Heart left ventricle (tissue), 16 donors: ENCODE measurements at places on chromosomes 3 and 15. TPM values are rescaled to one million over a fixed set of nuclear protein-coding genes. Genes with fewer than 3 reads are reported as not detected.

Gene ANKUB1
- total RNA-seq, result not detected

Gene OSBPL10
- 3.9 TPM for total RNA-seq

- no peak overlapping the region for H3K4me3 ChIP-seq
- no peak for DNase-seq
- peaks cover 42% of the 10 kb centered on the region for H3K36me3 ChIP-seq
- peak overlapping the region; percentile 58 for H3K27ac ChIP-seq
- H3K4me1 ChIP-seq, result peaks cover 79% of the 10 kb centered on the region
- no peaks in the 10 kb centered on the region for H3K27me3 ChIP-seq
These were observed 49.5 kb downstream of the CCDC12 start for GRCh38 chr3:46926871-46927717.

DNA sequence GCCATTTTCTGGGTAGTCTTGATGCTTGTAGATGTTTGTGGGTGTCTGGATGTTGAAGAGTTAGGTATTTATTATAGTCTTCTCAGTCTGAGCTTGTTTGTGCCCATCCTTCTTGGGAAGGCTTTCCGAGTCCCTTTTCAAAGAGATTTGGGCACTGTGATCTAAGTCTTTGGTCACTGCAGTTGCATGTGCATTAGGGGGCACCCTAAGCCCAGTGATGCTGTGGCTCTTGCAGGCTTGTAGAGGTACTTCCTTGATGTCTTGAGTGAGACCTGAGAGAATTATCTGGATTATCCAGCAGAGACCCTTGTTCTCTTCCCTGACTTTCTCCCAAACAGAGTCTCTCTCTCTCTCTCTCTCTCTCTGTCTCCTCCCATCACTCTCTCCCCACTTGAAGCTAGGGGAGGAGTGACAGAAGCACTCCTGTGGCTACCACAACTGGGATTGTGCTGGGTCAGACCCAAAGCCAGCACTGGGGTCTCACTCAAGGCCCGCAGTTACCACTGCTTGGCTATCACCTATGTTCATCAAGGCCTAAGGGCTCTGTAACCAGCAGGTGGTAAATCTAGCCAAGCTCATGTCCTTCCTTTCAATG is 68.5 kb downstream of the TMCO5A start:
- H3K27me3 ChIP-seq, result no peaks in the 10 kb centered on the region
- DNase-seq, result peak; percentile 65

DNA sequence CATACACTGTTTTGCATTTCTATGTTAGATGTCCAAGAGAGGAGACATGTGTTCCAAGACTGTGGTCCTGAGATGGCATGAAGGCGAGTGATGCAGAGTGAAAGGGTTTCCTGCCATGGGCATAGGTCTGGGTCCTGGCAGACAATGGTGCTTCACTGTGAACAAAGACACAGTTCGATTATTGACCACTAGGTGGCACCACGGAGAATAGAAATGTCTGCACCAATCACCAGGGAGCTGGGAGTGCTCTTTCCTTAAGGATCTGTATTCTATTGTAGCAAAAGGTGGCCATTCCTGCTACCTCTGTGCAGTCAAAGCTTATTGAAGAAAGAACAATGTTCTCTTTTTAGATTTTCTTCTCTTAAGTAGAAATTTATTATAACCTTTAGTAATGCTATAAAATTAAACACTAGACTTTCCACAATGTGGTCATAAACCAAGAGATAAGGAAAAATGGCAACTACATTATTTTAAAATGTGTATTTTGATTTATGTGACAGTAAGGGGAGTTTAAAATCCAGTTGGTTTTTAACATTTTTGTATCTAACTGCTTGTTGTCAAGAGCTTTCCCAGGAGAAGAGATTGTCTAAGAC is 88.7 kb downstream of the GABRG3 start:
- H3K36me3 ChIP-seq, result no peaks in the 10 kb centered on the region
- no peak for DNase-seq
- H3K27ac ChIP-seq, result no peak overlapping the region
- no peaks in the 10 kb centered on the region for H3K27me3 ChIP-seq
- no peaks in the 10 kb centered on the region for H3K4me1 ChIP-seq
- no peak overlapping the region for H3K4me3 ChIP-seq

- H3K27me3 ChIP-seq, result no peaks in the 10 kb centered on the region
- H3K27ac ChIP-seq, result no peak overlapping the region
- no peaks in the 10 kb centered on the region for H3K4me1 ChIP-seq
- H3K36me3 ChIP-seq, result no peaks in the 10 kb centered on the region
- no peak for DNase-seq
These were observed 38.7 kb downstream of the RAB27A start for GRCh38 chr15:55250941-55251340.

- H3K4me1 ChIP-seq, result no peaks in the 10 kb centered on the region
- H3K36me3 ChIP-seq, result no peaks in the 10 kb centered on the region
- H3K27ac ChIP-seq, result no peak overlapping the region
- no peak overlapping the region for H3K4me3 ChIP-seq
- no peaks in the 10 kb centered on the region for H3K27me3 ChIP-seq
- no peak for DNase-seq
These were observed 6.6 kb upstream of the GPR171 start for GRCh38 chr3:151209654-151210053.

DNA sequence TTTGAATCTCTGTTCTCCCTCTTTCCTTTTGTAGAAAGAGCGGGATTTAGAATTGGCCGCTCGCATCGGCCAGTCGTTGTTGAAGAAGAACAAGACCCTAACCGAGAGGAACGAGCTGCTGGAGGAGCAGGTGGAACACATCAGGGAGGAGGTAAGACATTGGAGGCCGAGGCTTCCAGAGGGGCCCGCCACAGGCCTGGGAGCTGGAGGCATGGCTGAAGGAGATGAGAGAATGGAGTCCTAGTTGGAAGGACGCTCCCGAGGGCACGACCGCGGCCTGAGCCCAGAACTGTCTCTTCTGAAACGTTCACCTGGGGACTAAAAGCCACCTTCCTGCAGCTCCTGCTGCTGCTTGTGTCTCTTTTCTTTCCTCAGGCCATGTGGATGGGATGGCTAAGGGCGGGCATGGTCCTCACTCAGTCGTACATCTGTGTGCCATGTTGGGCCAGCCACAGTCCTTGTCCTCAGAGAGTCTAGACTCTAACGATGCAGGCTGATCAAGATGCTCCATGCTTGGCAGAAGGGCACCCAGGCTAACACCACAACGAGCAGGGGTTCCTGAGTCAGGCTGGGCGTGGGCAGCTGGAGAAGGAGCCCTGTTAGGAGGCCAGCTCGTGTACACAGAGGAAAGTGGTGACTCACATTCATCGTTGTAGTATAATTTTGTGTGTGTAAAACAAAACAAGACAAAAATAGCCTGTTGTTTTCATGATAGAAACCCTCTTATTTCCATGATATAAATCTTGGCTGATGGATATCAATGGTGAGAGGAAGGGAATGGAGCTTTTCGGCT is 81.1 kb downstream of the CCK start:
- H3K36me3 ChIP-seq, result peaks cover 46% of the 10 kb centered on the region
- peaks cover 81% of the 10 kb centered on the region for H3K4me1 ChIP-seq
- H3K27ac ChIP-seq, result no peak overlapping the region
- no peaks in the 10 kb centered on the region for H3K27me3 ChIP-seq

DNA sequence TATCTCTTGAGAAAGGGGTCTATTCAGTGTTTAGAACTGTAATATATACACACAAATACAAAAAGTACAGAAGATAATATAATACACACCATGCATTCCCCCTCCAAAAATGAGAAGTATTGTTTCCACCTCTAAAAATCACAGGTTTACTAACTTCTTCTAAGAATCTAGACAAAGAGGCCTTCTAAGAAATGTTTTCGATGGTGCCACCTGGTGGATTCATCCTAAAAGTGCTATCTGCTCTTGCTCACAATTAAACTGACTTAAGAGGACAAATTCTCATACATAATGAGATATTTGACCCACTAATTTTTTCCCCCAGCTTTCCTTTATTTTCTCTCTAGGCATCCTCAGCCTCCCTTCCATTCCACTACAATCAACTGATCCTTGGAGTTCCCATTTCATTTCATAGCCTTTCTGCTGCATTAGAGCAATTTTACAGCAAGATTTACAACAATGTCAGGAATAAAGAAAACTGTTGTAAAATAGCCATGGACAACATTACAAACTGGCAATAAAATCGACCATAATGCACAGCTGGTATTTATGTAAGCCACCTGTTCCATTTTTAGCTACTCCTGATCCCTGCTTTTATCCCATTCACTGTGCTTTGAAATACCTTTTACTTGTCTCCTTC is 124.6 kb downstream of the ARRDC4 start:
- DNase-seq, result no peak
- no peaks in the 10 kb centered on the region for H3K4me1 ChIP-seq
- no peaks in the 10 kb centered on the region for H3K36me3 ChIP-seq

DNA sequence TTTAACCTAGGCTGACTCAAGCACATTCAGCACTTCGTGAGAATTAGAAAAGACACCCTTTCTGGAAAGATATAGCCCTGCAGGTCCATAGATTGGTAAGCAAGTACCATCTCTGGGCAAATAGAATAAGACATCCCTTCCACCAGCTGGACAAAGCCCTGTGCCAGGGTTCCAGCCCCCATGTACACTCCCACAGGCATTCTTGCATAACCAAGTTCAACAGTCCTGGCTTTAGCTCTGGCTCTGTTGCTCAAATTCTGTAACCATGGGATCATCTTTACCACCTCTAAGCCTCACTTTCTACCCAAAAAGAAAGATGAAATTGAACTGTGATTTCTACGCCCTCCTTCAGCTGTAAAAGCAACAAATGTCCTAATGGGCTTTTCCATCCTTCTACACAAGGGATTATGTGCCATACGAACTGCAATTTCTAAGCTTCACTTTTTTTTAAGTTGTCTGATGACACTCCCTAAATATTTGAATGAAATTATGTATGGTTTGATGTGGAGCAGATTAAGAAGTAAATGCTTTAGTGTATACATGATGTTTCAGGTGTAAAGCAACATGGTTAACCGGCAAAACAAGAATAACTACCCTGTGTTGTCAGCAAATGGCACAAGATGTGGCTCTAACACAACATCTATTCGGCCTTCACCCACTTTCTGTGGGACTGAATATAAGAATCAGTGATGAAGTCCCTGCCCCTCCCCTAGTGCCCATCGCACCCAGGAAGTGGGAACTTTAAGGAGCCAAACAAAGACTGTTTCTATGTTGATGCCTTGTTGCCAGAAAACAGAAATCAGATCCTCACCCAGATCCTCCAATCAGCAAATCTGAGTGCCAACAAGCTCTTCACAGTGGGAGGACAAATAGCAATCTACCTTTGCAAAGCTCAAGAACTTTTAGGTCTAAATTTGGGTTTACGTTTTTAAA is 165.7 kb downstream of the P3H2 start:
- no peak for DNase-seq
- H3K36me3 ChIP-seq, result no peaks in the 10 kb centered on the region
- no peaks in the 10 kb centered on the region for H3K27me3 ChIP-seq
- no peak overlapping the region for H3K4me3 ChIP-seq
- no peak overlapping the region for H3K27ac ChIP-seq

DNA sequence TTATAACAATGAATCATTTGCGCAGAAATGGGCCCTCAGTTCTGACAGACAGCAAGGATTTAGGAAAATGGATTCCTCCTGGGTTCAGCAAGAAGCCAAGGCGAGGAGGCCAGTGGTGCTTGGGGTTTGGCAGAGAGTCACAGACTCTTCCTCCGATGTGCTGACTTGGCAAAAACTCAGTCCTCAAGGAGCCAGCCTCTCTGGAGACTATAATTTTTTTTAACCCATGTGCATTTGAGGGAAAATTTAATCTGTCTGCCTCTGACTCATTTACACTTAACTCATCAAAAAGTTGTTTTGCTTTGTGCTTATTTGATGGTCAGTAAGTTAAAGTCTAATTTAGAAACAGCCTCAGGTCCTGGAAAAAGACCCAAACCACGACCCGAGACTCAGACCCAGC is 34.2 kb upstream of the SLC24A5 start:
- no peak overlapping the region for H3K27ac ChIP-seq
- H3K27me3 ChIP-seq, result peaks cover 13% of the 10 kb centered on the region
- H3K4me1 ChIP-seq, result no peaks in the 10 kb centered on the region
- peak; percentile 30 for DNase-seq
- no peaks in the 10 kb centered on the region for H3K36me3 ChIP-seq
- H3K4me3 ChIP-seq, result no peak overlapping the region

DNA sequence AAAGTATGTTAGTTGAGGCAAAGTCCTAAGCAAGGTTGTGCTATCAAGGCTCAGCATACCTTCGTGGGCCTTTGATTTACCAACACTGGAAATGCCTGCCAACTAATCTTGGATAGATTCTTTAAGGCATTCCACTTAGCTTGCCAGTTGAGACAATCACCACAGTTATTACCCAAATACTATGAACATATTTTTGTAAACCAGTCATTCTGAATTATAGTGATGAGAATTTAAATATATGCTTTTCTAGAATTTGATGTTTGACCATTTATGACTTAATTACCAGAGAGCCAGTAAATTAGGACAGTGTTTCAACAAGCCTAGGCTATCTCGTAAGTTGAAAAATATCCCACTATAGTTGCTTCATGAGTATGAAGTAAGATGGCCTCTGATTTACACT is 15.5 kb downstream of the TRIM59 start:
- H3K36me3 ChIP-seq, result peaks cover 19% of the 10 kb centered on the region
- H3K4me3 ChIP-seq, result no peak overlapping the region
- no peaks in the 10 kb centered on the region for H3K27me3 ChIP-seq
- no peak overlapping the region for H3K27ac ChIP-seq

DNA sequence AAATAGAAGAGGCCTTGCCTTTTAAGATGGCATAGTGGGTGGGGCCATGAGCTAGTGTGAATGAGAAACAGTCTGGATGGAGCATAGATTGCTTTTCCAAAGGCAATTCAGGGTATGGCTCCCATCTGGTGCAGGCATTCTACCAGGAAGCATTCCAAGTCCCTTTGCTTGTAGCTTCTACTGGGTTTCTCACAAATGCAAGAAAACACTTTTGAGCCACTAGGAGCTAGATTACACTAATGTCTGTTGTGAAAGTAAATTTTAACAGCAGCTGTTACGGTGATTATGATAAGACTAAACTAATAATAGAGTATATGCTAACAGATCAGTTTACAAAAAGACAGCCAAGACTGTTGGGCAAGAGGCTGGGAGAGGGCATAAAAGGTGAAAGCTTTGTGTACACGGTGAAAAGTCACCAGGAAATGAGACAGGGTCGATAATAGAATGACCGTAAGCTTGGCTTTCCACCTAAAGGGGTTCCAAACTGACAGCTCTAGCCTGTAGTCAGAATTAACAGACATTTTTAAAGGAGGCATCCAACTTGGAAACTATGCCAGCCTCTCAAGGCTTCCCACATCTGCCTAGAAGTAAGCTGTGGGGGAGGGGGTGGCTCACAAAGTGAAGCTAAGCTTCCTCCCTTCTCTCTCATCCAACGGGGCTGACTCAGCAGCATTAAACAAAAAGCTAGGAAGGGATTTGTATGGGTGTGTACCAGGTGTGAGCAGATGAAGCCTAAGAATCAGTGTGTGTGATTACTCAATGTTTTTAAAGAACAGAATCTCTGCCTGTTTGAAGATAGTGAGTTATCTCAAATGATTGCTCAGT is 61.1 kb upstream of the GPD1L start:
- no peaks in the 10 kb centered on the region for H3K36me3 ChIP-seq
- H3K4me3 ChIP-seq, result peak overlapping the region; percentile 13
- H3K27me3 ChIP-seq, result no peaks in the 10 kb centered on the region
- DNase-seq, result peak; percentile 39

GRCh38 chr15:64642875-64643274 is 132.5 kb downstream of the RBPMS2 start:
- H3K27ac ChIP-seq, result no peak overlapping the region
- no peak for DNase-seq
- no peak overlapping the region for H3K4me3 ChIP-seq
- peaks cover 7% of the 10 kb centered on the region for H3K4me1 ChIP-seq
- H3K36me3 ChIP-seq, result no peaks in the 10 kb centered on the region
